Activated CD4-positive, alpha-beta memory T cell treated with anti-CD3 and anti-CD28 coated beads, Interleukin-2, amount 10 ng/mL, durations not matched to agents 7 days and 5 days (primary cell): ENCODE measurements at places on chromosomes 7 and 10. TPM values are rescaled to one million over a fixed set of nuclear protein-coding genes. Genes with fewer than 3 reads are reported as not detected.

- peaks cover 21% of the 10 kb centered on the region for H3K4me1 ChIP-seq
- DNase-seq, result no peak
- no peaks in the 10 kb centered on the region for H3K36me3 ChIP-seq
- peaks cover 56% of the 10 kb centered on the region for H3K27me3 ChIP-seq
- H3K27ac ChIP-seq, result no peak overlapping the region
- no peak overlapping the region for H3K4me3 ChIP-seq
These were observed 4.0 kb downstream of the SKAP2 start for GRCh38 chr7:26860361-26860760.

DNA sequence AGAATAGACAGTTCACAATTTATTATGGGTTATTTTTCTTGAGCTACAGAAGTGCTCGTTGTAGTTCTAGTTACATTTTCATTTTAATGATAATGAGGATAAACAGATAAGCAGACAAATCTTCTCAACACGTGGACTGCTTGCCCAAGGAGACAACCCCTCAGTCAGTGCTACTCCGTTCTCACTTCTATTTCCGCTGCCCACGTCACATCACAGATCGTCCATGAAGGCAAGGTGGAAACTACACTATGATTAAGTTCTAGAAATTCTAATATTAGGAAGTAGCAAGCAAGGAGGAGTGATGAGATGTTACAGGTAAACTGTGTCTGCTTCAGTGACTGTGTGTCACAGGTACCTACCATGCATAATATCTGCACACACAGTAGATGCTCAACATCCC is 210.5 kb downstream of the CHCHD3 start:
- H3K27me3 ChIP-seq, result no peaks in the 10 kb centered on the region
- H3K4me3 ChIP-seq, result no peak overlapping the region
- no peak overlapping the region for H3K27ac ChIP-seq

DNA sequence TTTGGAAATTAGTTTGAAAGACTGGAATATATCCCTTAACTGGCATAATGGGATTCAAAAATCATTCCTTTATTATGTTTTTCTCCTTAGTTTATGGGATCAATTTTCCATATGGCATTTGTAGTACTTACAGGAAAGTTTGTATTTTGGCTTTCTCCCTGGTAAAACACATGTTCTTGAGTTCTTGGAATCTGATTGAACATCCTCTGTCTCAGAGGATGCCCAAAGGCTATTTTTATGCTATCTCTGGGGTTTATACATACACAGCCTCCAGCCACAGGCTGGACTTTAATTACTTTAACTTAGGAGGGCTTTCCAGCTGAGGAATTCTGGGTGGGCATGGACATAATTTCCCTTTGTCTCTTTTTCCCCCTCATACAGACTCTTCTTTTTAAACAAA is 236.4 kb downstream of the HGF start:
- no peak overlapping the region for H3K27ac ChIP-seq
- H3K36me3 ChIP-seq, result no peaks in the 10 kb centered on the region
- no peak for DNase-seq
- no peak overlapping the region for H3K4me3 ChIP-seq
- H3K4me1 ChIP-seq, result no peaks in the 10 kb centered on the region

- no peaks in the 10 kb centered on the region for H3K36me3 ChIP-seq
- no peak for DNase-seq
- H3K4me3 ChIP-seq, result no peak overlapping the region
- peaks cover 11% of the 10 kb centered on the region for H3K4me1 ChIP-seq
- no peaks in the 10 kb centered on the region for H3K27me3 ChIP-seq
- no peak overlapping the region for H3K27ac ChIP-seq
These were observed 75.8 kb downstream of the LSMEM1 start for GRCh38 chr7:112556633-112557032.

- H3K36me3 ChIP-seq, result peaks cover 3% of the 10 kb centered on the region
- H3K27ac ChIP-seq, result no peak overlapping the region
- H3K27me3 ChIP-seq, result no peaks in the 10 kb centered on the region
- DNase-seq, result no peak
- H3K4me3 ChIP-seq, result no peak overlapping the region
- H3K4me1 ChIP-seq, result no peaks in the 10 kb centered on the region
These were observed 40.9 kb downstream of the FAM204A start for GRCh38 chr10:118301211-118301610.

DNA sequence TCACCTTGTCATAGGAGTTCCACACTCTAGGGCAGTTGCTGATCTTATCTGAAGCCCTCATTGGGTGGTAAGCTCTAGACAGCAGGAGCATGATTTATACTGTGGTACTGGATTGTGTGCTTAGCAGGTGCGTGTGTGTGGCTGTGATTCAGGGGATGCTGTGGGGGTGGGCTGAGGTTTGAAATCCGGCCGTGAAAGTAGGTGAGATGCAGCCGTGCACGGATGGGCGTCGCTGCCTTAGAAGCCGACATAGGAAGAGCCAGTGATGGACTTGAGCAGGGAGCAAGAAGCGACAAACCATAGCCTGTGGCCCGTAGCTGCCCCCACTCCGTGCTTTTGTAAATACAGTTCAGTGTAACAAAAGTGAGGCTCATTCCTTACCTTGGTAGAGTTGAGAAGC is 38.2 kb downstream of the PROSER2 start:
- no peak overlapping the region for H3K27ac ChIP-seq
- H3K27me3 ChIP-seq, result peaks cover 53% of the 10 kb centered on the region
- H3K4me3 ChIP-seq, result no peak overlapping the region
- H3K4me1 ChIP-seq, result peaks cover 28% of the 10 kb centered on the region

DNA sequence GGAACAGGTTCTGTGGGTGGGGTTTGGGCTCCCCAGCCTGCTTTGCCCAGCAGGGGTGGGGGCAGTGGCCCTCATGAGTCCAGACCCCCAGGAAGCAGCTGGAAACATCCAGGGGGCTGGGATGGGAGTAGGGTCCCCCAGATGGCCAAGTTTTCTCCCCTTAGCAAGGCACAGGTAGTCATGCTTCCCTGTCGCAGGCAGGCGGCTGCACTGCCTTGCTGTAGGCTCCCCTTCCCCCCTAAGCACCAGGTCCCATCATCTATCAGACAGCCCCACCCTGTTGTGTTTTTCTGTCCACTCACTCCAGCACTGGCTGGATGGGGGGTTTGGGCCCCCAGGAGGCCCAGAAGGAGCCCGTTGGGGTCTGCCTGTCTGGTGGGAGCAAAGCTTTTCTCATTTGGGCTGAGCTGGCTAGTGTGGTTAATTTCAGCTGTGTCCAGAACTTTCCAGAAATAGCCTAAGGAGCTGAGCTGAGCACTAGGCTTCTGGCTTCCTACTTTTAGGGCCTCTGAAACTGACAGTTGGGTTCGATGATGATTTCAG is 7.9 kb downstream of the BRI3 start:
- H3K4me3 ChIP-seq, result no peak overlapping the region
- DNase-seq, result no peak
- no peak overlapping the region for H3K27ac ChIP-seq
- peaks cover 4% of the 10 kb centered on the region for H3K4me1 ChIP-seq

- no peaks in the 10 kb centered on the region for H3K27me3 ChIP-seq
- no peaks in the 10 kb centered on the region for H3K4me1 ChIP-seq
- no peak overlapping the region for H3K4me3 ChIP-seq
- DNase-seq, result no peak
- no peak overlapping the region for H3K27ac ChIP-seq
These were observed 201.8 kb downstream of the XPNPEP1 start for GRCh38 chr10:109721453-109722064.

DNA sequence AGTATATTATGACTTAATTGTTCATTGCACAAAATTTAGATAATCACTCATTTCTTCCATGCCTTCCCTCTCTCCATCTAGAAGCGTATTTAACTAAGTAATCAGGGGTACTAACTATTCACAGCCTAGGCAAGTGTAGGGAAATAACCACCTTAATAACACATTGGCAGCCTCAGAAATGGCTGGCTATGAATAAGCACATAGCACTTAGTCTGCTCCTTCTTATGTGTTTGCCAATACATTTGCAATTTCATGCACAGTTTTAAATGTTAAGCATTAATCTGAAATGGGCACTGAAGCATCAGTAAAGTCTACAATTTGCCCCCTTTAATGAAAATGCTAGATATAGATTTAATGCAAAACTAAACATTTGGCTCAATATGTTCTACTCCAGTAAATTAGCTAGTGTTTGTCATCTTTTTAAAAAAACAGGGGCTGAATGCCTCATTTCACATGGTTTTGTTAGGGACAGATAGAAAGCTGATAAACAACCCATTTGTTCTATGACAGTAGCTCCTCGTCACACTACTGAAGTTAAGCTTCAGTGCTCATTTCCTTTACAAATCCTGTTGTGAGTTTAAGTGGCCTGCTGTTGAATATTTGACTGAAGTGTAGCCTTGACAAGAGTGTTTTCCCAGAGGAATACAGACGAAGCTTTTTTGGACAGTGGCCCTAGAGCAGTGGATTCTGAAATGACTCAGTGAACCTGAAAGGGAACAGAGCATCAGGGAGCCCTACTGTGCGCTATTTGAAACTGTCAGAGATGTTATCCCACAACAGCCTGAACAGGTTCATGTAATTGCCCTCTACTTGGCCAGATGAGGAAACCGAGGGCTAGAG is 30.5 kb downstream of the HHEX start:
- H3K27me3 ChIP-seq, result peaks cover 25% of the 10 kb centered on the region
- H3K27ac ChIP-seq, result no peak overlapping the region
- DNase-seq, result no peak
- H3K36me3 ChIP-seq, result no peaks in the 10 kb centered on the region
- no peak overlapping the region for H3K4me3 ChIP-seq

- H3K4me1 ChIP-seq, result no peaks in the 10 kb centered on the region
- H3K4me3 ChIP-seq, result no peak overlapping the region
These were observed 127.9 kb downstream of the LHPP start for GRCh38 chr10:124589491-124590041.

DNA sequence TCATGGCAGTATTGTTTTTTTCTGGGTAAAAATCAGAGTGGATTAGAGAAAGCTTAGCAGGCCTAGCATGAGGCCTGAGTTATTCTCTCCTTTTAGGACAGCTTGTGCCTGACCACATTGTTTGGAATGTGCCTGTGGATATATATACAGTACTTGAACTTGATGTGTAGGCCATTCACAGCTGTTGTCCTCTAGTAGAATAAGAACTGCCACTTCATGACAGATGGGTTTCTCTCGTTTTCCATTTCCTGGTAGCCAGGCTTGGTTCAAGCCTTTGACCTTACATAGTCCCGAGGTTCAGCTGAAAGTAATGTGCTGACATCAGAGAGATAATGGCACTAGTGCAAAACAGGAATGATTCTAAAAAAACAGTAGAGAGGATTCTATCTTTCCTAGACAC is 473.9 kb downstream of the AUTS2 start:
- no peak overlapping the region for H3K27ac ChIP-seq
- no peaks in the 10 kb centered on the region for H3K4me1 ChIP-seq
- no peak overlapping the region for H3K4me3 ChIP-seq
- no peaks in the 10 kb centered on the region for H3K36me3 ChIP-seq
- no peaks in the 10 kb centered on the region for H3K27me3 ChIP-seq

GRCh38 chr10:28632584-28632945 is 44.8 kb upstream of the BAMBI start:
- H3K4me3 ChIP-seq, result no peak overlapping the region
- H3K36me3 ChIP-seq, result no peaks in the 10 kb centered on the region
- H3K27ac ChIP-seq, result no peak overlapping the region
- peaks cover 12% of the 10 kb centered on the region for H3K27me3 ChIP-seq
- no peak for DNase-seq

DNA sequence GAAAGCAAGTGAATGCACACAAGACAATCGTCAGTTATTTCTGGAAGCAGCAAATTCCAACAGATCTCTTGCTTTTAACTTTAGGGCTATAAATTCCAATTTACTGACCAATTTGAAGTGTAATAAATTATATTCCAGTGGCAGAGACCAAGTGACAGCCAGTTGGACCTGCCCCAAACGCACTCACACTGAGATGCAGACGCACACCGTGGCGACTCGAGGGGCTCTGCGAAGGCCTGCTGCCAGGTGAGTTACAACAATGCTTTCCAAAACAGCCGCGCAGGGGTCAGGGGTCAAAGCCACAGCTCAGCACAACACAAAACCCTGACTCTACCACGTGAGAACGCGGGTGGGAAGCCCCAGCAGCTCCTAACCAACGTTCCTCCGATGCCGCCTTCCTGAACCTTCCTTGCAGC is 97.4 kb downstream of the ZRANB1 start:
- no peak overlapping the region for H3K27ac ChIP-seq
- H3K36me3 ChIP-seq, result no peaks in the 10 kb centered on the region
- H3K4me1 ChIP-seq, result no peaks in the 10 kb centered on the region
- H3K27me3 ChIP-seq, result peaks cover 16% of the 10 kb centered on the region
- no peak for DNase-seq
- no peak overlapping the region for H3K4me3 ChIP-seq

DNA sequence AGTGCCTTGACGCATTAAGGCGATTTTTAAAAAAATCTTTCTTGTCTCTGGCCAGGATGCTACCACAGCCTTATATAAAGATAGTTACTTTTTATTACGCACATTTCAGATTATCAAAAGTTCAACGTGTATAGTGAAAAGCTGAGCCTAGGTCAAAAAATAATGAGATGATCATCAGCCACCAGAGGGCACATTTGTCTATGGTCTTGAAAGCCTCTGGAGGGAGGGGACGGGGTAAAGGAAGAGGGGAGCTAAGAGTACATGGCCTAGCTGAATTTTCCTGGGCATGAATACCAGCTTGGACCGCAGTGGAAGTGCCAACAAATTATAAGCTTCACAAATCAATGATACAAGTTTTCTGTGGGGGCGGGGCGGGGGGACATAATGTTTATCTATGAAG is 285.9 kb upstream of the SMIM30 start:
- DNase-seq, result no peak
- no peaks in the 10 kb centered on the region for H3K36me3 ChIP-seq
- no peaks in the 10 kb centered on the region for H3K4me1 ChIP-seq
- H3K4me3 ChIP-seq, result no peak overlapping the region
- H3K27me3 ChIP-seq, result no peaks in the 10 kb centered on the region

DNA sequence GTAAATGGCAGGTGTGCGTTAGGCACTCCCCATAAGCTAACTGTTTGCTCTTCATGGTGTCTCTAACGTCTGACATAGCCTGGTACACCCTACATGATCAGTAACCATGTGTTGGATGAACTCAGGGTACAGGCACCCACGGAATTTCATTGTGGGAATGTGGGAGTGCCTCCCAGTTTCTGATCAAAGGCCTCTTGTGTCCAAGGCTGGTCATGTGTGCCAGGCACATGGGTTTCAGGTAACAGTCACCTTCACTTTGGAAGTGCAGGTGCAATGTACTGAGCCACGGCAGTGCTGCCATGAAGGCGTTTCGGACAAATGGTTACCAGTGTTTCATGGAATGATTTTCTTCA is 298.3 kb downstream of the DNAJB6 start:
- H3K4me1 ChIP-seq, result no peaks in the 10 kb centered on the region
- no peak overlapping the region for H3K27ac ChIP-seq
- DNase-seq, result no peak

- DNase-seq, result no peak
- no peak overlapping the region for H3K27ac ChIP-seq
- H3K36me3 ChIP-seq, result no peaks in the 10 kb centered on the region
- no peak overlapping the region for H3K4me3 ChIP-seq
These were observed 117.6 kb downstream of the DIP2C start for GRCh38 chr10:571688-572451.

Gene PLXNA4
- 1.2 TPM for total RNA-seq

Gene SEMA3E
- not detected for total RNA-seq

Gene TEX47
- total RNA-seq, result not detected

Gene LMOD2
- not detected for total RNA-seq

Gene LRRD1
- total RNA-seq, result not detected

Gene UTF1
- not detected for total RNA-seq

Gene IKZF1
- 383 TPM for total RNA-seq

Gene PTF1A
- not detected for total RNA-seq

Gene TMEM176A
- total RNA-seq, result not detected

Gene SMKR1
- 1.6 TPM for total RNA-seq
